ENCODE measurements at places on chromosomes 2 and 18.

DNA sequence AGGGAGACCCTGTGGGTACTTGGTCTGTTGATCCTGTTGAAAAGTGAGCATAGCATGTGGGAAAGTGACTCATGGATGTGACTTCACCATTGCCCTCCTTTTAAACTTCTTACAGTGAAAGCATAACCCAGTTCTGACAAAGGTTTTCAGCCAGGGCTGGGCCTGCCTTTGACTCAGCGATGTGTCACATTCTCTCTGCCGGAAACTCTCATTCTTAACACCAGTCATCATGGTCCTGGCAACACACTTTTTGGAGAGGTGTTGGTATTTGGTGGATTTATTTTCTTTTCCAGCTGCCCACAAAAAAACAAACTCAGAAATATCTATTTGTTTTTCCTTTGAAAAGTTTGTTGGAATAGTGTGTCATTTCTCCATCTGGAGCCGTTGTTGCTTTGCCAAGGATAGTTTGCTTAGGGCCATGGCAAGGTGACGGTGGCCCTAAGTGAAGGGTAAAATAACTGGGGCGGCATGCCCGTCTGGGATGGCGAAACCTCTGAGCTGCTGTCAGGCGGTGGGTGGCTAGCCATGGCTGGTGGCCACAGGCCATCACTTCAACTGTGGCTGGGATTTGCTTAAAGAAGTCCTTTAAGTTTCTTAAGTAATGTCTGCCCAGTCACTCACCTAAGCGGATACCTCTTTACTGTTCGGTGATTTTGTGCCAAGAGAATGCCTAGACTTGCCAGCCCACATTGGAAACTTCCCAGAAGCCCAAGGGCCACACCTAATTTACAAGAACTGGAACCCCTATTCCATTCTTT is 123.3 kb downstream of the LTBP1 start:
- no peak for DNase-seq

DNA sequence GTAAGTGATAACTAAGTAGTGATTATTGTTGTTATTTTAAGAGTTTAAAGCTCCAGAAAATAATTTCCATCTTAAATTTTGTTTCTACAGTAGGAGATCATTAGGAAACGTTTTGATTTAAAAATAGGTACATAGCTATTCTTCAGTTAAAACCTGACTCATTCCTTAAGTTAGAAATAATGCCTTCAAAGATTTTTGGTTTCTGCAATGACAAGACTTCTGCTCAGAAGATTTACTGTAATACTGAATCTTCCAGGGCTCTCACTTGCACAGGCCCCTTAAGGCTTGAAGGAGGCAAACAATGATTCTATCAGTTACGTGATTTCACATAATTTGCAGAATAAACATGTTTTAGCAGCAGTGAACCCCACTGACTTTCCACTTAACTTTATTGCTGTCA is 333.7 kb downstream of the RAD51AP2 start:
- no peak for DNase-seq

- DNase-seq: no peak
Measured at GRCh38 chr2:68156419-68156818, 1.3 kb upstream of the PNO1 start.

GRCh38 chr2:226665306-226665831 is 134.3 kb downstream of the IRS1 start:
- no peak for DNase-seq

GRCh38 chr2:19461504-19462255 is 103.3 kb upstream of the OSR1 start:
- no peak for DNase-seq

Data from activated effector memory CD4-positive, alpha-beta T cell treated with Interleukin-2 at 50 U/mL for 16 hours (primary cell).